ENCODE measurements at places on chromosomes 5 and 9.

DNA sequence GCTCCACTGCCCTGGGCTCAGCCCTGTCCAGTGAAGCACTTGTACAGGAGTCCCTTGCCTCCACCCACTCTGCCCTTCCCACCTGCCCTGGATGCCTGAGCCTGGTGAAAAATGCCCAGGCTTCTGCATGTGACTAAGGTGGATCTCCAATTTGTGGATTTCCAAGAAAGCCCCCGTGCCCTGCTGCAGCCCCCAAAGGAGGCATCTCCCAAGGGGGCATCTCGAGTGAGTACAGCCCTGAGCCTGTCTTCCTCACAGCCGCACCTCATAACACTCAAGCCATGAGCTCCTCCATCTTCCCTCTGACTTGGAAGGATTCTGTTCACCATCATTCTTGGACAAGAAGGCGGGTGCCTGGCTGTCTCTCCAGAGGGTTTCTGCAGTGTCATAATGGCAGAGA lies 158.0 kb upstream of the PPP1R26 start:
- DNase-seq, result no peak

- no peak for DNase-seq
Measured at GRCh38 chr9:30670805-30671562, 1713.5 kb upstream of the ACO1 start.

GRCh38 chr5:123708074-123708806 lies 196.3 kb downstream of the CSNK1G3 start:
- DNase-seq, result no peak

- DNase-seq, result no peak
Measured at GRCh38 chr9:117435630-117436261, 20.9 kb upstream of the ASTN2 start.

DNA sequence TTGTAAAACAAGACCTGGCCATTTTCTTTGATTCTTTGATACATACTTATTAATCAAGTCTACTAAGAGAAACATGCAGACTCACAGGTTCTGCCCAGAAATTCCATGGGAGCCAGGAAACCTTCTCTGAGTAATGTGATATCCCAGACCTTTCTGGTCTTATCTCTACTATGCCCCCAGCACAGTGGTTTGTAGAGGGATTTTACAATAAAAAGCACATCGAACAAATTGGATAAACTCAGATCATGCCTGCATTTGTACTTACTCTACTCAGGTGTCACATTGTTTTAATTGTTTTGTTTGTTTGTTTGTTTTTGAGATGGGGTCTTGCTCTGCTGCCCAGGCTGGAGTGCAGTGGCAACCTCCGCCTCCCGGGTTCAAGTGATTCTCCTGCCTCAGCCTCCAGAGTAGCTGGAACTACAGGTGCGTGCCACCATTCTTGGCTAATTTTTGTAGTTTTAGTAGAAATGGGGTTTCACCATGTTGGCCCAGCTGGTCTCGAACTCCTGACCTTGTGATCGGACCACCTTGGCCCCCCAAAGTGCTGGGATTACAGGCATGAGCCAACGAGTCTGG lies 179.5 kb downstream of the ZNF608 start:
- DNase-seq, result no peak

DNA sequence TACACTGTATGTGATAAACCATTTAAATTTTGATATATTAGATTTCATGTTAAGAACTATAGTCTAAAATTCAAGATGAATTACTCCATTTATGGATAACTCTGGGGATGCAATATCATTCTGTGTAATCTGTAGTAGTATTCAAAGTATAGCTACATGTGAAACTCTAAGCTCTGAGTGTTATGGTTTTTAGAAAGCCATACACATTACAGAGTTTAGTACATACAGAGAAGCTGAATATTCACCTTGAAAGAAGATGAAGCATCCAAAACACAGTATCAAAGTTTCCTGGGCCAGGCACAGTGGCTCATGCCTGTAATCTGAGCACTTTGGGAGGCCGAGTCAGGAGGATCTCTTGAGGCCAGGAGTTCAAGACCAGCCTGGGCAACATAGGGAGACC lies 25.0 kb downstream of the ABHD17B start:
- DNase-seq, result no peak

DNA sequence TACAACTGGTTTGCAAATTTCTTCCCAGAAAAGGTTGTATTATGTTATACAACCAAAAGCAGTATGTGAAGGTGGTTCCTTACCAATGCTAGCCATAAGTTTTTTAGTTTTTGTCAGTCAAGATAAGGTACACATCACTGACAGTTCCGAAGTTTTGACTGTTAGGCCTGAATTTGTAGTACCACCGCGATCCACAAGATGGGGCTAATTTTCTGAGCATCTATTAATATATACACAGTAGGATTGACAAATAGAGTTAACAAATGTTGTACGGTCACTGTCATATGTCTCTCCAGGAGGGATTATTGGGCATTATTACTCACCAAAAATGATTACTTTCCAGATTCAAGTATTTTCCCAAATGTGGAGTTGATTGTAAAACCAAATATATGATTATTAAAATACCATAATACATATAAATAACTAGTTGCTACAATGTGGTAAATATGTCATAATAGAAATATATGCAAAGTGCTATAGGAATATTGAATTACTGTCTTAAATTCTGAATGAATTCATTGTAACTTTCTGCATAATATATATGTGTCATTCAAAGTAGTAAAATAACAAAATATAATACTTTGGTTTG lies 28.4 kb upstream of the LRRC19 start:
- peak; percentile 73 for DNase-seq

DNA sequence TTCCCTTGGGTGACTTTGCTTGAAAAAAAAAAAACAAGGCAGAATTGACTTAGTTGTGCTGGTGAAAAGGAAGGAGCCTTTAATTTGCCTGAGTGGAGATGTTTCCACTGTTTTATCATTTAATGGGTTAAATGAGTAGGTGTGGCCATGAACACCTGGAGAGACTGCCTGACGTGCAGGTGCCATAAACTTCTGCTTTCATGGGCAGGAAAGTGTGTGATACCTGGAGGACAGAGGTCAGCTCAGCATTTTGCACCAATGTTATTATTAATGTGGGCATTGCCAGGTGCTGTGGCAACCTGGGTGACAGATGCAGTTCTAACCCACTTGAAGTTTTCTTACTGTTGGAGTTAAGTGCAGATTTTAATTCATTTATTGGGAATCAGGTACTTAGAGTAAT lies 145.4 kb downstream of the CD180 start:
- no peak for DNase-seq

DNA sequence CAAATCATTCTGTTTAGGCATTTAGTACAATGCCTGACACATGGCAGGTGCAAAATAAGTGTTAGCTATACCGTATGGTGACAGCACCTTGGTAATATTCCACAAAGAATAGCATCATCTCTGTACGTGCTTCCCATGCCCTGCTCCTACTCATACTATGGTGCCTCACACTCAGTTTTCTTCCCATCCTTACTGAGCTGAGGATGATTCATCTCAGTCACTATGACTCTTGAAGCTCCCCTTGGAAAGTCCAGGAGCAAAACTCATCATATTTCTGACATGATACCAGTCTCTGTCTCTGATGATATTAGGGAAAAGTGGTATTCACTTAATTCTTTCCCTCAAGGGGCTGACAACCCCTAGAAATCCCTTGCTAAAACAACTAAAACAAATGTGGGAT lies 423.3 kb downstream of the EFNA5 start:
- DNase-seq, result no peak

DNA sequence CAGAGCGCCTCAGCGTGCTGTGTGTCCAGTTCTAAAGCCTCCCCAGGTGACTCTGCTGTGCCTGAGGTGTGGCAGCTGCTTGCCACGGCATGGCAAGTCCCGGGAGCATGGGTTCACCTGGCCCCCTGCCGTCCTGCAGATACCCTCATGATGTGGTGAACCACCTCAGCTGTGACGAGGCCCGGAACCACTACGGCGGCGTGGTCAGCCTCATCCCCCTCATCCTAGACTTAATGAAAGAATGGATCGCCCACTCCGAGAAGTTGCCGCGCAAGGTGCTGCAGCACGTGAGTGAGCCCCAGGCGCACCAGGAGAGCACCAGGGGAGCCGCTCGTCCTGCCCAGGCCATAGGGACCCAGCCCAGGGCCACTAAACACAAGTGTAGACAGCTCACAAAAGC lies 9.5 kb downstream of the SPACA9 start:
- DNase-seq, result no peak

- no peak for DNase-seq
Measured at GRCh38 chr9:131999692-132000551, 79.7 kb downstream of the MED27 start.

- no peak for DNase-seq
Measured at GRCh38 chr9:98356326-98356725, 100.9 kb upstream of the TBC1D2 start.

GRCh38 chr9:133534346-133535291 lies at the start of gene ADAMTSL2:
Gene ADAMTSL2 (plus strand): TSS chr9:133534704. CDS start chr9:133536713, 2,009 bp downstream.
- DNase-seq, result peak; percentile 16

DNA sequence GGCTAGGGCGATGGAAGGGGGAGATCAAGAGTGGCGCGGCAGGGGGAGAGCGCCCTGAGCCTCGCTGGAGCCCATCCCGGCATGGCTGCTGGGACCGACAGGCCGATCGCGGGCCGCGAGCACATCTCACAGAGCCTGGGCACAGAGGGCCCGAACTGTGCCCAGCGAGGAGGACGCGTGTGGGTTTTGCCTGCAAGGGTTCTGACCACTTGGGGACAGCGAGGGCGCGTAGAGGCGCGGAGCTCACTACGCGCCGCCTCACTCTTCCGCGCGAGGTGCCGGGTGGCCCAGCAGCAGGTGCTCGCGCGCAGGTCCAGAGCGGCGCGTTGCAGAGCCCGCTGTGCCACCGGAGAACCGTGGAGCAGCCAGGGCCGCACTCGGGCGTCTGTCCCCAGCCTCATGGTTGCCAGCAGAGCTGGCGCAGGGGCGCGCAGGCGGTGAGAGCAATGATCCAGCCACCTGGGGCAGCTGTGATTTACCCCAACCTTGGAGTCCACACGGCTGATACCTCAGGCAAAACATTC lies 16.3 kb upstream of the PITX1 start:
- no peak for DNase-seq

DNA sequence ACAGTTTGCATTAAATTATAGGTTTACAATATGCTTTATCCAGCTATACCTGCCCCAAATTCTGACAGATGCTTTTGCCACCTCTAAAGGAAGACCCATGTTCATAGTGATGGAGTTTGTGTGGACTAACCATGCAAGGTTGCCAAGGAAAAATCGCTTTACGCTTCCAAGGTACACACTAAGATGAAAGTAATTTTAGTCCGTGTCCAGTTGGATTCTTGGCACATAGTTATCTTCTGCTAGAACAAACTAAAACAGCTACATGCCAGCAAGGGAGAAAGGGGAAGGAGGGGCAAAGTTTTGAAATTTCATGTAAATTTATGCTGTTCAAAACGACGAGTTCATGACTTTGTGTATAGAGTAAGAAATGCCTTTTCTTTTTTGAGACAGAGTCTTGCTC lies 41.0 kb downstream of the FXN start:
- DNase-seq, result no peak

DNA sequence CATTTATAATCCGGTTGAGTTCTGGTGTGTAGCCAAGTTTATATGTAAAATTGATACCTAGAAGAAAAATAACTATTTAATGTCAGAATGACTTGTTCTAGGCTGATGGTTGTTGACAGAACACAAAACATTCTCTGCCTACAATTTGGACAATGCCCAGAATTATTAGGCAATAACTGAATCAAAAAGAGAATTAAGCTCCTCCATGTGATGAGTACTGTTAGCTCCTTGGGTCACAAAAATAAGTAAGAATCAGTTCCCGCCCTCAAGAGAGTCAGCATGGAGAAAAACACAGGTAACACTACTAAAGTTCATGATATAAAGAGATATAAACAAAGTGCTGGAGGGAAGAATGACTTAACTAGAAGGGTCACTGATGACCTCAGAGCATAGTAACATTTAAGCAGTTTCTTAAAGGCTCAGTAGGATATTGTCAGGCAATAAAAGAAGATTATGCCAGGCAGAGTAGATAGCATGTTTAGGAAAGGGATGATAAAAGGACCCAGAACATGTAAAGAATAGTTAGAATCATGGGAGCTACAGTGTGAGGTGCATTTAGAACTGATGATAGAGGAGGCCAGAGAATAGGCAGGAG lies 200.5 kb upstream of the ACTBL2 start:
- no peak for DNase-seq

DNA sequence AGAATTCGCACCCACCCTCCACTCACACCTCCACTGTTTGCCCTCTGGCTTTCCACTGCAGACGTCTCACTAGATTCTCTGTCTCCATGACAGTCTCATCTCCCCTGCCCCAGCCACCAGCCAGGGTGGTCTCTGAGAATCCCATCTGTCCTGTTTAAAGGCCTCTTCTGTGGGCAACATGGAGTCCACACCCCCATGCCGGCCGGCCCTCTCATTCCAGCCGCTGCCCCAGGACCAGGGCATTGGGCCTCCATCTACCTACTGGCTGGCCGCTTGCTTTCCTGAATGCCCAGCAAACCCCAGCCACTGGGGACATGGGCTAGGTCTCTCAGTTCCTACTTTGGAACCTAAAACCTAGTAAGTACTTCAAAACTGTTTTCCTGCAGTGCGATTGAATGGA lies 65.6 kb upstream of the RUFY1 start:
- DNase-seq, result no peak

- no peak for DNase-seq
Measured at GRCh38 chr5:95848701-95849100, 26.2 kb upstream of the GLRX start.

GRCh38 chr5:59799668-59800346 lies 93.7 kb downstream of the PDE4D start:
- DNase-seq, result peak; percentile 38

DNA sequence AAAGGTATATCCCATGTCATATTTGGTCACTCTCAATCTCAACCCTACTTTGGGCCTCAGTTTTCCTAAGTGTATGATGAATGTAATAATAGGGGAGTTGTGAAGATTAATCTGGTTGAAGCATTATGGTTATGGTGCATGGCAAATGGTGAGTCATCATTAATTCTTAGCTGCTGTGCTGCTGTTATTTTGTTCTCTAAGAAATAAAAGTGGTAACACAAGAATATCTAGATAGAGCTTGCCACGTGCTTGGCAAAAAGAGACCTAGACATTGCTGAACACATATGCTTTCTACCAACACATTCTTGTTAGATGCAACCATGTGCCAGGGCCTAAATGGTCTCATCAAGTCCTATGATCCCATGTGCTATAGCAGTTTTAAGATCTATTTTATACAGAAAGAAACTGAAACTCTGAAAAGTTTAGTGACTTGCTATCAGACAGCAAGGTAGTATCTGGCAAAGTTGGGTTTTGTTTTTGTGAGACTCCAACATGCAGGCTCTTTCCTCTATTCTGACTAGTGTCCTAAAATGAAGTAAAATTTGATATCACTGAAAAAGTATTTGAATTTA lies 699.9 kb upstream of the MEF2C start:
- DNase-seq, result no peak

DNA sequence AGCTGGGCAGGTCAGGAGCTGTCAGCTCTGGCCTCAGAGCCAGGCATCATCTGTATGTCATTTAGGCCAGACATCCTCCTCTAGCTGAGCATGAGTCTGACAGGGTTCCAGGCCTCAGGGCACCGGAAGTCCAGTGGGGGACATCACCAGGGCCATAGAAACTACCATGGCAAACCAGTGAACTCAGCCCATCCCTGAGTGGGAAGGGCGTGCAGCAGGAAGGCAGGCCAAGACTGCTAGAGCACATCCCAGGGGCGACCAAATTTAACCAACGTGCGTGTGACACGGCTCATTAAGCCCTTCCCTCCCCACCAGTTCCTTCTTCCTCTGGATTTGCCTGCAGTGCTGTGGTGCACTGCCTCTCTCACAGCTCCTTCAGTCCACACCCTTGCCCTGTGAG lies 75.9 kb downstream of the COL27A1 start:
- no peak for DNase-seq

- DNase-seq, result no peak
Measured at GRCh38 chr5:144198386-144198785, 27.7 kb downstream of the KCTD16 start.
